ENCODE measurements at places on chromosomes 5 and 9.

- no peaks in the 10 kb centered on the region for H3K27me3 ChIP-seq
- H3K27ac ChIP-seq: no peak overlapping the region
- H3K4me1 ChIP-seq: no peaks in the 10 kb centered on the region
- DNase-seq: no peak
Observed at GRCh38 chr9:79352322-79352721, 219.4 kb upstream of the TLE4 start.

DNA sequence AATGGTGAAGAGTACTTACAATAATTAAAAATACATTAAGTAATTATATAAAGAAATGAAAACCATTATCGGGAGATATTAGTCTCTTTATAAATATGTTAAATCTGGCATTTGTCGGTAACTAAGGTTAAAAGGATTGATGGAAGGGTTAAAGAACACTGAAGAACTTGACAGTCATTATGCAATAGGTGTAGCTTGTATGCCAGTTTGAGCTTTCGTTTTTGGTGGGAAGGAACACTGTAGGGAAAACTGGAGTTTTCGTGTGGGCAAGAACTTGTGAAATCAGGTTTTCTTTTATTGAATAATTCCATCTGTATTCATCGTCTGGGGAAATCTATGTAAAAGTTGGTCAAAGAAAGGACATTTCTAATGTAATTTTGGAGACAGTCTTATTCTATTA is 142.3 kb downstream of the DMRTA1 start:
- H3K4me1 ChIP-seq: no peaks in the 10 kb centered on the region
- H3K27me3 ChIP-seq: no peaks in the 10 kb centered on the region
- no peak overlapping the region for H3K27ac ChIP-seq
- H3K36me3 ChIP-seq: no peaks in the 10 kb centered on the region
- no peak overlapping the region for H3K4me3 ChIP-seq
- no peak for DNase-seq

DNA sequence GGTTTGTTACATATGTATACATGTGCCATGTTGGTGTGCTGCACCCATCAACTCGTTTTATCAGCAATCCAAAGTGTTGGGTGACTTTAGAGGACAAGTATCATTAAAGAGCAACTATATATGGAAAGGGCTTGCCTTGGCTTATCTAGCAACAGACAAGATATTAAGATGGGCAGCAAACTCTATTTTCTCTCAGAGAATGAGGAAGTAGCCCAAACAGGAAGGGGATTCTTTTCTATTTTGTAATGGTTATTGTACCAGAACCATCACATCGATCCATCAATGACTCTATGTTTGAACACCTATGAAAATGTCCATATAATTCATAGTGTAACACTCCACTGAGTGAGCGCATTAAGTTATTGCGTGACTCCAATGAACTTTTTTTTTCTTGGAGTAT is 260.1 kb upstream of the SLC24A2 start:
- H3K4me1 ChIP-seq: peaks cover 9% of the 10 kb centered on the region
- no peak overlapping the region for H3K27ac ChIP-seq
- H3K36me3 ChIP-seq: no peaks in the 10 kb centered on the region
- no peak overlapping the region for H3K4me3 ChIP-seq
- DNase-seq: peak; percentile 49
- no peaks in the 10 kb centered on the region for H3K27me3 ChIP-seq

GRCh38 chr9:99034149-99034548 is 70.8 kb upstream of the TGFBR1 start:
- H3K4me1 ChIP-seq: peaks cover 16% of the 10 kb centered on the region
- no peak for DNase-seq
- no peak overlapping the region for H3K4me3 ChIP-seq
- H3K27me3 ChIP-seq: no peaks in the 10 kb centered on the region

DNA sequence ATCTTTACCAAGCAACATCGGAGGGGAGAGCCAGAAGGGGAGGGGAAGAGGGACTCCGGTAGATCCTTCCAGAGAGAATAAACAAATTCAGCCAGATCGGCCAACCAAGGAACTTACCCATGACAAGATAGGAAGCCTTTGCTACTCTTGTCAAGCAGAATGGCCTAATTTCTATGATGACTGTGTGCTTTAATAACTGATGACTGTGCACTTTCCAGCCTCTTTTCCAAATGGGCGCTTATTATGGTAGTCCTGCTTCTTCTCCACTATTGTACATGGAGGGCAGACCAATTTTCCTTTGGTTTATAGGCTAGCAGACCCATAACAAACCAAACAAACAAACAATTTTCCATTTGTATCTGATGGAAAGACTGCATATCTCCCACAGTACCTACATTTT is 163.8 kb upstream of the RFX3 start:
- no peak overlapping the region for H3K4me3 ChIP-seq
- no peak overlapping the region for H3K27ac ChIP-seq
- peaks cover 12% of the 10 kb centered on the region for H3K4me1 ChIP-seq
- DNase-seq: no peak
- H3K36me3 ChIP-seq: no peaks in the 10 kb centered on the region
- H3K27me3 ChIP-seq: no peaks in the 10 kb centered on the region

DNA sequence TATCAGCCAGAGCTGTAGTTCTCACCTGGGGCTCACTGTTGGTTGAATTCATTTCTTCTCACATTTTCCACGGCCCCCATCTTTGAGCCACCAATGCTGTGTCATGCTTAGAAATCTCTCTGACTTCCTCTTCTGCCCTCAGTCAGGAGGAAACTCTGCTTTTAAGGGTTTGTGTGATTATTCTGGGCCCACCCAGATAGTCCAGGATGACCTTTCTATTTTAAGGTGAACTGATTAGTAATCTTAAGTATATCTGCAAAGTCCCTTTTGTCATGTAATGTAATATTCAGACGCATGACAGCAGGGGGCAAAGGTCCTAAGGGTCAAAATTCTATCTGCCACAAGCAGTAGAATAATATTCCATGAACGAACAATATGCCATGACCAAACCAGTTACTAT is 88.4 kb downstream of the AK8 start:
- no peak overlapping the region for H3K4me3 ChIP-seq
- H3K27ac ChIP-seq: no peak overlapping the region
- no peaks in the 10 kb centered on the region for H3K4me1 ChIP-seq
- H3K27me3 ChIP-seq: no peaks in the 10 kb centered on the region
- H3K36me3 ChIP-seq: no peaks in the 10 kb centered on the region

DNA sequence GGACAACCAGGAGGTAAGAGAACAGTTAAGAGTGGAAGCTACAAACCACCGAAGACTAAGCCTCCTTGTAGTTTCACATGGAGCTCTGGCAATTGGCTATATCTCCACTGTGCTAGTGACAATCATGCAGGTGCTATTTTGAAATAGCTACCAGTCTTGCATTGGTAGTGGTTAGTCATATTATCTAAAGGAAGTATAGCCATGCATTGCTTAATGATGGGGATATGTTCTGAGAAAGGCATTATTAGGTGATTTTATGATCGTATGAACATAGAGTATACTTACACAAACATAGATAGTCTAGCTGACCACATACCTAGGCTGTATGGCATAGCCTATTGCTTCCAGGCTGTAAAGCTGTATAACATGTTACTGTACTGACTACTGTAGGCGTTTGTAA is 28.4 kb downstream of the HSDL2 start:
- peaks cover 8% of the 10 kb centered on the region for H3K36me3 ChIP-seq
- no peaks in the 10 kb centered on the region for H3K27me3 ChIP-seq
- no peak for DNase-seq
- H3K27ac ChIP-seq: no peak overlapping the region
- no peak overlapping the region for H3K4me3 ChIP-seq

GRCh38 chr9:36823466-36823865 is 210.6 kb downstream of the PAX5 start:
- no peak overlapping the region for H3K4me3 ChIP-seq
- no peaks in the 10 kb centered on the region for H3K27me3 ChIP-seq
- no peaks in the 10 kb centered on the region for H3K36me3 ChIP-seq

GRCh38 chr9:35639631-35640030 is 11.1 kb downstream of the SIT1 start:
- H3K4me3 ChIP-seq: no peak overlapping the region
- H3K36me3 ChIP-seq: no peaks in the 10 kb centered on the region
- no peak overlapping the region for H3K27ac ChIP-seq

DNA sequence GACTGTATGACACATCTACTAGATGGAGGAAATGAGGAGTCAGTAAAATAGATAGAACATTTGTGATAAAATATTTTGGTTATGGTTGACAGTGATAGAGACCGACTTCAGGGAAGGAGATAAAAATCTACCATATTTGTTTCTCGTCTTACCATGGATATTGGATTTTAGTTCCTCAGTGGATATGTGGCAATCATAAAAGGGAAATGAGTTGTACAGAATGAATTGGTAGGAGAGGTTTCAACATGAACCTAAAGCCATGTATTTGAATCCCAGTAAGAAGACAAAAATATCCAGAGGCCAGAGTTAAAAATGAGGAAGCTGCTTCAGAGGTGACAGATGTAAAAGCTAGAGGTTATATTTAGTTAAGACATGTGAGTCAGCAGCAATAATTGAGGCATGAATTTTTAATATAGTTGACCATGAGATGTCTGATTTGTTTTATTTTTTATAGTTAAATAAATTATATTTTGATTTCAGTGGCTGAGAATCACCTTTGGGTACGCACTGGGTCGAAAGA is 480.4 kb upstream of the TUSC1 start:
- peak overlapping the region; percentile 74 for H3K27ac ChIP-seq
- H3K4me1 ChIP-seq: peaks cover 52% of the 10 kb centered on the region
- peak; percentile 83 for DNase-seq
- no peaks in the 10 kb centered on the region for H3K36me3 ChIP-seq

GRCh38 chr5:149407323-149408251 is 28.5 kb upstream of the IL17B start:
- H3K4me3 ChIP-seq: no peak overlapping the region
- no peak for DNase-seq
- H3K36me3 ChIP-seq: no peaks in the 10 kb centered on the region
- H3K27me3 ChIP-seq: no peaks in the 10 kb centered on the region

DNA sequence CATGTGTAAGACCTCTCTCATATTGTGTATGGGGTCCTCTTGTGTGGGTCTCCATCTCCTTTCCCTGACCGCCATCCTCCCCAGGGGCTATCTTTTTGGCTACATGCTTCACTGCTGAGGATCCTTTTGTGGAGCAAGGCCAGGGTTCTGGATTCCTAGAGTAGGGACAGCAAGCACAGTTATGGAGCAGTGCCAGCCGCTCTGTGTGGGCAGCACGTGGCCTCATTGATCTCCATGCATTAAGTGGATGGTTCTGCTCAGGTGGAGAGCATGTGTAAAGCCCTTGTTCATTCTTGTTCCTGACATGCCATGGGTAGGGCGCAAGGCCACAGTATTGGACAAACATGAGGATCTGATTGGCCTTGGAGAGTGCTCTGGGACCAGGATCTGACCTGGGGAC is 8.9 kb downstream of the PHF2 start:
- 0 out of 2 replicates have a peak, but pooled peaks cover 14% of the 10 kb centered on the region for H3K36me3 ChIP-seq
- no peaks in the 10 kb centered on the region for H3K27me3 ChIP-seq
- no peak overlapping the region for H3K27ac ChIP-seq
- no peak overlapping the region for H3K4me3 ChIP-seq

Data from Karpas-422 (cell line).